NCI-H187 treated with DMSO at 0.1 percent for 48 hours (cell line): ENCODE measurements at places on chromosomes 1 and 21.

- no peak for DNase-seq
These were observed 192.5 kb downstream of the HLX start for GRCh38 chr1:221071777-221072176.

DNA sequence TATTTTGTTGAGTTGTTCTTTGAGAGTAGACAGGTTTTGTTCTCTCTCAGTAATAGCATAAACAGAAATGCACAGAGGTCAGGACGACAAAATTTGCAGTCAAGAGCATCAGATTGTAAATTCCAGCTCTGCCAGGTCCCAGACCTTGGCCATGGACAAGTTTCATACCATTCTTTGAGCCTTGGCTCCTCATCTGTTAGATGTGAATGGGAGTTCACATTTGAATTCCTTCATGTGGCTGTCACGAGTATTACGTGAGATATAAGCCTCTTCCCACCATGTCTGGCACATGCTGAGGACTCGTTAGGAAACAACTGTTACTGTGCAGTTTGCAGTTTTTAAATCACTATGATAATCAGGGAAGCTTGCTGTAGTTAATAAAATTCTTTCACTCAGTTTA lies 93.2 kb upstream of the KCTD3 start:
- no peak for DNase-seq

- DNase-seq: no peak
These were observed 108.1 kb downstream of the C1orf21 start for GRCh38 chr1:184494929-184495328.

DNA sequence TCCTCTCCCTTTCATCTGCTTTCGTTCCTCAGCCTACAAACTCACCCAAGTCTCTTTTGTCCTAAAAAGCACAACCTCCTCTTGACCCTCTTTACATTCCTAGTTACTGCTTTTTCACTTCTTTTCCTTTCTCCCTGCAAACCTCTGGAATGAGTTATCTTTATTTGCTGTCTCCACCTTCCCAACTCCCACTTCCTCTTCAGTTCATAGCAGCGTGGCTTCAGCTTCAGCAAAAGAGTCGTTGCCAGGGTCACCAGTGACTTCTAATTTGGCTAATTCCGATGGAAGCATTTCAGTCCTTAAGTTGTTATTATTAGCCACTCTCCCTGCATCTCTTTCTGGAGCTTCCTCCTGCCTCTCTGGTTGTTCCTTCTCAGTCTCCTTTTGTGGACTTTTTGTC lies 6.2 kb upstream of the TMEM54 start:
- no peak for DNase-seq

DNA sequence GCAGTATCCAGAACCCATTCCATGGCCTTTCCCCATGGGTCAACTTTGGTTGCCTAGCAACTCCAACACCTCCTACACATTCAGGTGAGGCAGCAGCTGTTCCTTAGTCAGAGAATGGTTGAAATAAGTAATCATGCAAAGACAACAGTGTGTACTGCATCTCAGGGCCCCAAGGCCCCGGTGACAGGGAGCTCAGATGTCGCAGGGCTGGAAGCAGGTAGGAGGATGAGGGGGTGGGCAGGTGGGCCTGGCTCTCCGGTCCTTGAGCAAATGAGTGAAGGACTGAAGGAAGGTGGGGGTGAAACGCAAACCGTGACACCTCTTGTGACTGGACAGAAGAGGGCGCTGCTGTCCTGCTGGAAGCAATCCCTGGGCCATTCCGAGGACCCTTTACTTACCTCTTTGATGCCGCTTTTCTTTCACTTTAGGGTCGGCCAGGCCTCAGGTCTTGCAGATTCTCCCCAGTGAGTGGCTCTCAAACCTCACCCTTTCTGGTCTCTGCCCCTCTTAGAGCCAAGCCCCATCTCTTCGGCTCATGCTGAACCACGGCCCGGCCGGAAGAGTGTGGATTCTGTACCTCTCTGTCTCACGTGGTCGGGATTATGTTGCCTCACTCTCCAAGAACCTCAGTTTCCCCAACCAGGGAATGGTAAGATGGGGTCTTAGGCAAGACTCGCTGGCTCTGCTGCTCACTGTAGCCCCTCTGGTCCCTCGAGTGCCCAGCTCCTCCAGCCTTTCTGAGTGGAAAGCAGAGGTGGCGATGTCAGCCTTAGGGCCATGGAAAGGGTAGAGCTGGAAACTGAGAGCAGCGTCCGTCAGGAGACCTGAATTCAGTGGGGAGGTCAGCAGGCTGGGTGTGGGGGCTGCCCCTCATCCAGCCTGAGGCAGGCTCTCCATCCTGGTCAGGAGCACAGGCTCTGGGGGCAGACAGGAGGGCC lies 5.6 kb upstream of the KCNA10 start:
- DNase-seq: no peak

GRCh38 chr1:6485168-6486101 lies 6.0 kb downstream of the PLEKHG5 start:
- DNase-seq: no peak

DNA sequence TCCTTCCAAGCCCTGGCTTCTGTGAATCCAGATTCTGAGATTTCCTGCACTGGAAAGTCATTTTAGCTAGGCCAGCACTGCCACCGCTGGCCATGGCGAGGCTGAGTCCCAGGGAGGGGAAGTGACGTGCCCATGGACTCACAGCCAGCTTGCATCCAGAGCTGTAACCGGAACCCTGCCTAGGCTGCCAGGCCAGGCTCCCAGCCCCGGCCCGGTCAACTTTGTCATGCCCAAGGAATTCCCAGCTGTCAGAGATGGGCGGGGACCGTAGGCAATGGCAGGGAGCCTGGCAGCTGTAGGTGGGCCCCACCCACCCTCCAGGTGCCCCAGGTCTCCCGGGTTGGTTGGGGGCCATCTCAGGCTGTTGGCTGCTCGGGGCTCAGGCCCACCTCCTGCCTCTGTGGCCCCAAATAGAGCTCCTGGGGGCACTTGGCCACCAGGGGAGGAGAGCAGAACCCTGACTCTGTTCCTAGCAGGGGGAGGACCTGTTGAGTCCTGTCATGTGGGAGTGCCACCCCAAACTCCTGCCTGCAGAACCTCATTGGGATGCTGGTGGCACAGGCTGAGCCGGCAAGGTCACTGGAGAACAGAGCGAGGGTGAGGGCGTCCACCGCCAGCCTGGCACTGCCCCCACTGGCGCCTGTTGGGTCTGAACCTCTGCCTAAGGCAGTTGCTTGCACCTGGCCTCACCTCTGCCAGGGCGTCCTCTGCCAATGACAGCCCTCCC lies 57.8 kb downstream of the FOXO6 start:
- no peak for DNase-seq

DNA sequence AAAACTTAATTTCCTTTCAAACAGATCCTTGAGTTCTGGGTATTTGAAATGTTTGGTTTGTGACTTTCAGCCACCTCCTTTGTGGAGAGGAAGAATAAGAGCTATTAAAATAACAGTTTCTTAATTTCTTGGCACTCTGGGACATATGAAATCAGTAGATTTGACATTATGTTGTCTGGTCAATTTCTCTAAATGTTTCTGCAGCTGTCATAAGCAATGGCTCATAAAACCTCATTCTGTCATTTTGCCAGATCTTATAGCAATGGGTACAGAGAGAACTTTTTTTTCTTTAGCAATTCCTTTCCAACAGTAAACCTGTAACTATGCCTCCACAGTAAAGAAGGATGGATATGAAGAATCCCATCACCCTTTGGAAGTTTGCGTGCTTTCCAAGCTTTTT lies 52.6 kb downstream of the LAMC1 start:
- no peak for DNase-seq

GRCh38 chr1:31661856-31662255 lies 17.2 kb upstream of the PEF1 start:
- no peak for DNase-seq

DNA sequence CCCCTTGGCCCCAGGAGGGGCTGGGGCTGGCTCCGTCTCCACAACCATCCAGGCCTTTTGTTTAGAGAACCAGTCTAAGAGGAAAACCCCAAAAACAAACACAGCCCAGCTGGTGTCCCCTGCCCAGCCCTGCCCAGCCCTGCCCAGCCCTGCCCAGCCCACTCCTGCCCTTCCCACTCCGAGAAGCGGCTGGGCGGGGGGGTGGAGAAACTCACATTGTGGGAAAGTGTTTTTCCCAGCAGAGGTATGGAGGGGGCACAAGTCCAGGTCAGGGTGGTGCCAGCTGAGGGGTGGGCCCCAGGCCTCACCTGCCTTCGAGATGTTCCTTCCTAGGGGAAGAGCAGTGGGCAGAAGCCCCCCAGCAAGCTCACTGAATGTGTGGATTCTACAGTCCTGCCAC lies 10.0 kb upstream of the FAM131C start:
- DNase-seq: no peak

DNA sequence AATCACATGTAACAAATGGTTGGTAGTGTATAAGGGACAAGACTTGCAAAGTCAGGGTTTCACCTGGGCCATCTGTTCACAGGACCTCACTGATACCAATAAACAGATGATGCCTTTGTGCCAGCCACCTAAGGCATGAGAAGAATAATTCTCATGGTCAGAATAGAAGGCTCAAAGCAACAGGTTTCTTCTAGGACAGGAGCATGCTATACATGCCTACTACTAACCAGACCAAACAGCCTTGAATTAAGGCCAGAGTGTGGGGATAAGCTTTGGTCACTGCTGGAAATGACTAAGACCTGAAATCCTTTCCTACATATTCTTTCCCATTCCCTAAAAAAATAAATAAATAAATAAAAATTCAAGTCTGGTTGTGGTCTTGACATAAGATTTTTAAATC lies 17.5 kb downstream of the PSMB2 start:
- DNase-seq: no peak

- no peak for DNase-seq
These were observed 17.5 kb upstream of the CITED4 start for GRCh38 chr1:40879482-40880175.

- DNase-seq: no peak
These were observed 75.2 kb downstream of the PTPRU start for GRCh38 chr1:29311352-29312030.

- DNase-seq: no peak
These were observed 194.8 kb downstream of the EIF4G3 start for GRCh38 chr1:20981915-20982314.

DNA sequence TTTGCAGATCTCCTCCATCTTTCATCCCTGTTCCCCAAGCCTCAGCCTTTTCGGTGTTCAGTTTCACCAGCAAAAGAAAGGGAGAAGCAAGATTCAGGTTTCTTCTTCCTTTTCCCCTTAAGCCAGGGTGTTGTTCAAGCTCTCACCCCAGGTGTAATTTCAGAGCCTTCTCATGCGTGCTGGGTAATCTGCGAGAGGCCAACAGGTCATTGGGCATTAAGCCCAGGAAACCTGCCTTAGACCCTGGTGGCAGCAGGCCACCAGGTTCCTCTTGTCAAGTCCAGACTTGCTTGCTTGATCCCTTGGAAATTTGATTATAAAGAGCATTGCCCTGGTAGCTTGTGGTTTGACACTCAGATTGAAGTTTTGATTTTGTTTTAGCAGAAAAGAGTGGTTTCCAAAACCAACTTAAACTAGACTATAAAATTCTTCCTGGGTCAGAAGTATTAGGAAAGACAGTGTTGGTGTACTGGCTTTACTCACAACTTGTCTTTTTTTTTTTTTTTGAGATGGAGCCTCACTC lies 6.9 kb downstream of the AKR1A1 start:
- DNase-seq: no peak

DNA sequence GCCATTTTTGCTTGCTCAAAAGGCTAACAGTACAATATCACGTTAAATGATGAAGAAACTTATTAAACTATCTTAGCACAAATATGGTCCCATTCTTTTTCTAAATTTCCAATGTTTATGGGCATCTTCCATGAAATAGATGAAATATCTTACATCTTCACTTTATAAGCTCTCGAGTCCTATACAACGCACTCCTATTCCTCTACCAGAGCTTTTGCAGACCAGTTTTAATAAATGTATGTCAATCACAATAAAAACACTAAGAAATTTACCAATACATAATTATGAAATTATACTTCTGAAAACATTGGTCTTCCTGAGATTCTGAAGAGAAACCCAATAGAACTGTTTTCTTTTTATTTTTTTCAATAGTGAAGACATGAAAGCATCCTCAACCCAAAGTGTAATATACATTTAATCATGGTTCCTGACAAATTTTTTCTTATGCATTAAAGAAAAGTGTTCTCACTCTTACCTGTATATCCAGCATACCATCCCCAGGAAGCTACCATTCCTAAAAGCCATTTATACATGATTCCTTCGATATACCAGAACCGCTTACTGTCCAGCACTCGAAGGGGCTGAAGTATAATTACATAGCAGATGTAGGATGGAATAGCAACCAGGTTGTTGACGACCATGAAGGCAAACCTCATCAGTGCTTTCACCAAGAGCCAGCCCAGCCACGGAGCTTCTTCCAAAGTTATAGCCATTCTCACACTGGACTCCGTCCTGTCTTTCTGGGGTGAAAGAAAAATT lies 1.8 kb downstream of the LPGAT1 start:
- no peak for DNase-seq

DNA sequence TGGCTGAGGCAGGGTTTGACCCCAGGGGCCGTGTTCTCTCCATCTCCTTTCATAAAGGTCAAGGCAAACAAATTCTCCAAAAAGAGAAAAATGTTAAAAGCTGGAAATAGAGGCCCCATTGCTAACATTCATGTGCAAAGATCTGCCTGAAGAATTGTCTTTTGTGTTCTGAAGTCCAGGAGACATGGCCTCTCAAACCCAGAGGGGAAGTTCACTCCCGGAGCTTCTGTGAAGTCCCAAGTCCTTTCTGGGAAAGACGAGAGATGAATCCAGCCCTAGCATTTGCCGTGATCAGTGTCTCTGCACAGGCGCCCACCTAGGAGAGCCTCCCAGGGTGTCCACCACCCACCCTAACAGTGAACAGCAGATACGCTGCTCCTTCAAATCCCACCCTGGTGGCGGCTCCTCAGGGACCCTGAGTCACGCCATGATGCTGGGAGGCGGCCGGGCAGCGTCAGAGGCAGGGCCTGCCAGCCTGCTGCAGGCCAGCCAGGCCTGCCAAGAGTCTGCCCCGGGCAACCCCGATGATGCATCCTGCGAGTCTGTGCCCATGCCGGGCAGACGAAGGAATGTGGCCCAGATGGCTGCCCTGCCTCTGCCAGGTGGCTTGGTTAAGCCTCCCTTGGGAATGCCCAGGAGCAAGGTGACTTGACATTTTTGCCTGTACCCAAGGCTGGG lies 5.2 kb upstream of the C2CD2 start:
- DNase-seq: no peak

- no peak for DNase-seq
These were observed 408.8 kb downstream of the PLA2G4A start for GRCh38 chr1:187237542-187237941.

DNA sequence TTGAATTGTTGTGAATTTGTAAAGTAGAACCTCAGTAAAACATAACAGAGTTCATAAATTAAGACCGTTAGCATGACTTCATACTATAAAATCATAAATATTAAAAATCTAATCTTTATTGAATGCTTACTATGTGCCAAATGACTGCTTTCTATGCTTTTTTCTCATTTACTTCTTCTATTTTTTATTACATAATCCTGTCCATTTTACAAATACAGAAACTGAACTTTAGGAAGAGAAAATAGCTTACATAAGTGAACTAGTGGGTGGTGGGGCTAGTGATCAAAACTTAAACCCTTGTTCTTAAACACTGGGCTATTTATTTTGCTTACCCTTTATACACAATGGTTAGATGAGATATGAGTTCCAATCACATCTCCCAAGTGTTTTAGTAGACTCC lies 122.3 kb downstream of the ZC3H11B start:
- DNase-seq: no peak
